ENCODE measurements at places on chromosomes 3 and 15.

- DNase-seq = no peak
Measured at GRCh38 chr3:2862366-2862765, 247.8 kb downstream of the IL5RA start.

GRCh38 chr3:150314248-150315004 is 93.7 kb upstream of the TSC22D2 start:
- no peak for DNase-seq

DNA sequence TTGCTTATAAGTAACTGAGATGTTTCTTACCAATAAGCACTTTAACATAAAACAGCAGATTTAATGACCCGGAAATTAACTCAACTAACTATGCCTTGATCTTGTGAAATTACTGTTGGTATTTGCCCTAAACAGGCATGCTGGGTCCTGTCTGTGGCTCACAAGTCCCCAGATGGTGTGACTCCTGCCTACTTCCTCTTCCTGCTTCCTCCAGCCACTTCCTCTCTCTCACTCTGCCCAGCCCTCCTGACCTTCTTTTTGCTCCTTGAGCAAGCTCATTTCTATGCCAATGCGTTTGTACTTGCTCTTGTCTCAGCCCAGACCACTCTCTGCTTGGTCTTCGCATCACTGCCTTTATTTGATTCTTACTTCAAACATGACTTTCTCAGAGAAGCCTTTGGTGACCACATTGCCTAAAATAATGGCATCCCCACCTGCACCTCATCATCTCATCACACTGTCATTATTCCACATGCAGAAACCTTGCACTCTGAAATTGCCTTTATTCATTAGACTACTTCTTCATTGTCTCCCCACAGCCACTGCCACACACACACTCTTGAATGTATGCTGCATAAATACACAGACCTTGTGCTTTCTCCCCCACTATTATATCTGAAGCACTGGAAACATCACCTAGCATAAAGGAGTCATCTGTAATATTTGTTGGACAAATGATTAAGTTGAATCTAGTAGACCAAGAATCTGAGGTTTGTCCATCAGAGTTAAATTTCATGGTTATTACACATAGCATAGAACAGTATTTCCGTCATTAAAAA is 256.3 kb upstream of the SEMA6D start:
- no peak for DNase-seq

DNA sequence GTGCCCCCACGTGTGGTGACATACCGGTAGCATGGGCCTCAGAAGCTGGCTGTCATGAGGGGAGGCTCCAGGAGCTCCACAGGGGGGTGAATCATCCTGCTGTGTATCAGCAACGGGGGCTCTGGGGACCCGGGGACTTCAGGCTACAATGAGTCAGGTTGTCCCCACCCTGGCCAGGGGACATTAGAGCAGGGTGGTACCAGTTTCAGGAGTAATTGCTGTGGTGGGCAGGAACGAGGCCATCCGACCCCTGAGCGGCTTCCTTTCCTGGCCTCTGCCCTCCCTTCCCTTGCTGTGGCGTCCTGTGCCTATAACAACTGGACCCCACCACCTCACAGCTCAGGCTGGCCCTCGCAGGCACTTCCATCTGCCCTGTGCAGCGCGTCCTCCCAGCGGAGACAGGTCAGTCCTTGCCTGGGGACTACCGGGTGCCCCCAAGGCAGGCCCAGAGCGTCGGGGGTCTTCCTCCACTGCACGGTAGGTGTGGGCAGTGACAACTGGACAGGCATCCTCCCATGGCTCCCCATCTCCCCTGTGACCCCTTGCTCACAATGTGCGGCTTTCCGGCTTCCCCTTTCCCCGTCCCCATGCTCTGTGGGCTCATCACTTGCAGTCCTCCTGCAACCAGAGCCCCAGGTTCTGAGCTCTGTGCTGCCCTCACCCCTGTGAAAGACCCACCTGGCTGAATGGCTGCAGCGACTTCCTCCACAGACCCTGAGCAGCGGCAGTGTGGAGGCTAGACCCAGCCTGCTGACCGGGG is 57.0 kb downstream of the KLF15 start:
- no peak for DNase-seq

GRCh38 chr3:10602271-10602670 is 96.9 kb upstream of the ATP2B2 start:
- DNase-seq = no peak

- no peak for DNase-seq
Measured at GRCh38 chr3:101813817-101814440, 34.9 kb downstream of the NXPE3 start.

- no peak for DNase-seq
Measured at GRCh38 chr15:76972389-76973361, 22.3 kb upstream of the PSTPIP1 start.

- no peak for DNase-seq
Measured at GRCh38 chr3:192169332-192169915, 557.9 kb downstream of the FGF12 start.

DNA sequence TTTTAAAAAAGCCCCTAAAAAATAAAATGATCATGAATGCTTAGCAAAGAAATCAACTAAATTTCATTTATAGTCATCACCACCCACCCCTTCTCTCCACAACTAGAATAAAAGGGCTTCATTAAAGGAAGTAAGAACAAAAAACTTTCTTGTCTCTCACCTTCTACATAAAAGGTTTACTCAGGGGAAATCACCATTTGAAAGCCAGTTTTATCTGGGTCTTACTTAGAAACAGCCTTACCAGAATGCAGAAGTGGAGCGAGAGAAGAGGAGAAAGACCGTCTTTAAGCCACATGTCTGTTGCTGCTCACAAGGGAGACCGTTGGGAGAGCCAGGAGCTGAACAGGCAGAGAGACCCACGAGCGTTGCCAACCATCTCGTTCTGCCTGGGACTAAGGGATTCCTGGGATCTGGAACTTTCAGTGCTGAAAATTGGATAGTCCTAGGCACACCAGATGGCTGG is 350.1 kb upstream of the PROK2 start:
- no peak for DNase-seq

GRCh38 chr3:63908081-63908736 is 4.0 kb downstream of the SCAANT1 start:
- no peak for DNase-seq

GRCh38 chr3:125050488-125051090 is 5.2 kb downstream of the HEG1 start:
- no peak for DNase-seq

GRCh38 chr3:127750226-127751031 is 71.9 kb downstream of the MGLL start:
- peak; percentile 48 for DNase-seq

DNA sequence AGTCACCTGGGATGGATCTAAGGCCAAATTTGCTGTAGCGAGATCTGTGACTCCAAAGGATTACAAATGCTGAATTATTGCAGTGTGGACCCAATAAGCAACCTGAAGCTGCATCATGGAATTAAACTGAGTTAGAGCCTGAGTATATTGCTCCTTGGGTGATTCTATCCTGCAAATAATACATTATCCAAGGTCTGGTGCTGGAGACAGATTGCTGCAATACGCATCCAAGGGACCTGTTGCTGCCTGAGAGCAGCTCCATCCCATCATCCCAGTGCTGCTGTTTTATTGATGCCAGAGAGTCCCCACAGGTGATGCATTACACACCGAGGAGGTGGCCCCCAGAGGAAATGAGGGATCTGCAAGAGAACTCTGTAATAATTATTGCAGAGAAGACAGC is 31.6 kb upstream of the PCSK6 start:
- no peak for DNase-seq

DNA sequence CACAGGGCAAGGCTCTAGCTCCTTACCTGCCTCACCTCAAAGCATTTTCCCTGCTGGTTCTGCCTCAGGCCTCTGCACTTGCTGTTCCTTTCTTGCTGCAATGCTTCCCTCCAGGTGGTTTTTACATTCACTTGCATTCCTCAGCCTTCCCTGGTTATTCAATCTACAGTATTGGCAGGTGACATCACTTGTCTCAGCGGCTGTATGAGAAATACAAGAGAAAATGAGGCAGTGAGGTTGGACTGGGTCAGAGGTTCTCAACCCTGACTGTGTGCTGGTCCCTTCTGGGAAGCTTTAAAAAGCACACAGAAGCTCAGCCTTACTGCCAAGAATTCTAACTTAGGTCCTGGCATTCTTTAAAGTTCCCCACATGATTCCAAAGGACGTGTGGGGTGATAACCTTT is 26.7 kb downstream of the SIAH2 start:
- no peak for DNase-seq

GRCh38 chr15:62564886-62565633 is 400.0 kb upstream of the C2CD4B start:
- DNase-seq = no peak

DNA sequence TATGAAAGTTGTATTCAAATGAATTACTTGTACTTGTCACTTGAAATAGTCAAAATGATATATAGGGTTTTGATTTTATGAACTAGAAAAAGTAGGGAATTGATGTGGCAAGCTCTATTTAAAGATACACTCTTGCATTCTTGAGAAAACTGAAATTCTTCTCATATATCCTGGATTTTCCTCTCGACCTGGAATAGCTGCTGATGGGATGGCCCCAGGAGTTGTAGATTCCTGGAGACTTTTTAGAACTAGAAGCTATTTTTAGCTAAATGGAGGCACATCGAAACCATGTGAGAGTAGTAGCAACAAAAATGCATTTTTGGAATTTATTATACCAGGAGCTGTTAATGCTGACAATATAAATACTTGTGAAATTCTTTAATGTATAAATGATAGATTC is 125.9 kb downstream of the LEKR1 start:
- peak; percentile 12 for DNase-seq

DNA sequence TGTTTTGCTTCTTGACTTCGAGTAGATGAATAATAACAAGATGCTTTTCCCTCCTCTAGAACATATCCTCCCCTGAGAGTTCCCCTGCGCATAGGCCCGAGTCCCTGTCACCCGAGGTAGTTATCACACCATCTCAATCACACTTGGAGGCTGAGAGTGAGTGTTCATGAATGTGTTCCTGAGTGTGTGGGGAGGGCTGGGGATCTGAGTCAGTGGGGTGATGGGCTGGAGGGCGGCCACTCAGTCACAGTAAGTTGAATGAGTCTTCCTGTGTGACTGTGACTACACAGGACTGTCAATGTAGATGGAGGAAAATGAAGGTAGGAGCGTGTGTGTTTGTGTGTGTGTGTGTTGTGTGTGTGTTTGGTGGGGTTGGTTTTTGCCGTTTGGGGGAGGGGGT is 71.0 kb downstream of the SETD5 start:
- DNase-seq = no peak

DNA sequence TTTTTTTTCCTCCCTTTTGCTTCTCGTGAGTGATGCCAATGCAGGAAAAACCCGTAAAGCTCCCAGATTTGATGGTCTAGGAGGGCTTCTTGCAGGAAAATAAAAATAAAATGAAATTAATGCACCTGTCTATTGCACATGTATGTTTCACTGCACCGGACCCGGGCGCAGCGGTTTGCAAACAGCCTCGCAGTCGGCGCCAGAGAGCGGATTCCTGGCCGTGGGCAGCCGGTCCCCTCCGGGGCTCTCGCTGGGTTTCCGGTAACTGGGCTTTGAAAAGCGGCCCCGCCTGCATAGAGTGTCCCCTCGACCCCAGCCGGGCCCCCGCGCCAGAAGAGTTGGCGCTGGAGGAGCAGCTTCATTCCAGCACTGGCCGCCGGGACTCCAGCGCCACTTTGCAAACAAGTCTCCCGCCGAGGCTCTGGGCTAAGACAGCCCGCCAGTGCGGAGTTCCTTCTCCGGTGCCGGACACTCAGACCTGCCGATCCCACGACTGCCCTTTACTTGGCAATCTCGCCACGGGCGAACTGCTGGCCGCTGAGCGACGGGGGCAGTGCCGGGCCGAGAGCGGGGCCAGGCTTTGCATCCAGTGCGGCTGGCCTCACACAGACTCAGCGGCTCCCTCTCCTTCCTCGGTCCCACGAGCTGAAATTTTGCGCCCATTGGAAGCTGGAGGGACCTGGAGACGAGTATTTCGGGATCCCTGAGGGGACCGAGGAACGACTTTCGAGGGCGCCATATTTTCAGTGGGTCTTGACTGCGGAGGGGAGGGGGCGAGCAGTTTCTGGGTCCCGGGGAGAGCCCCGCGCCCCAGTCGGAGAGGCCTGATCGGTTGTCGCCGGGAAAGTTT is 225.9 kb upstream of the C2CD4B start:
- no peak for DNase-seq

GRCh38 chr15:61387675-61388074 is 158.6 kb upstream of the RORA start:
- DNase-seq = no peak

DNA sequence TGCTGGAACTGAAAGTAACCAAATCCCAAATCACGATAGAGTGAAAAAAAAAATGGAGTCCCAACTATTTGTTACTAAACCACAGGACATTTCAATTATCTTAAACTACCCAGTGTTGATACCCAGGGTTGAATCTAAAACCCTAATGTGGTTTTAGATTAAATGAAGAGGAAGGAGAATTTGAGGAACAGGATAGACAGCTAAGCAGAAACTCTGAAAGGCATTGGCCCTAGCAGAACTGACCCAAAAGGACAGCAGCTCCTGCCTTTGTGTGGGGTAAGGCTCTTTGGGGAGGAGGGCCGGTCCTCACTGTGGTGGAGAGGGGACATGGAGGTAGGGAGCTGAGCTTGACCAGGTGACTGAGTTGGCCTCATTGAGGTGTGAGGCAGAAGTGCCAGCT is 30.7 kb upstream of the SNRK start:
- no peak for DNase-seq

- DNase-seq = no peak
Measured at GRCh38 chr3:186514296-186515002, 29.7 kb downstream of the CRYGS start.

GRCh38 chr15:77201665-77202064 is 130.8 kb upstream of the TSPAN3 start:
- DNase-seq = no peak

DNA sequence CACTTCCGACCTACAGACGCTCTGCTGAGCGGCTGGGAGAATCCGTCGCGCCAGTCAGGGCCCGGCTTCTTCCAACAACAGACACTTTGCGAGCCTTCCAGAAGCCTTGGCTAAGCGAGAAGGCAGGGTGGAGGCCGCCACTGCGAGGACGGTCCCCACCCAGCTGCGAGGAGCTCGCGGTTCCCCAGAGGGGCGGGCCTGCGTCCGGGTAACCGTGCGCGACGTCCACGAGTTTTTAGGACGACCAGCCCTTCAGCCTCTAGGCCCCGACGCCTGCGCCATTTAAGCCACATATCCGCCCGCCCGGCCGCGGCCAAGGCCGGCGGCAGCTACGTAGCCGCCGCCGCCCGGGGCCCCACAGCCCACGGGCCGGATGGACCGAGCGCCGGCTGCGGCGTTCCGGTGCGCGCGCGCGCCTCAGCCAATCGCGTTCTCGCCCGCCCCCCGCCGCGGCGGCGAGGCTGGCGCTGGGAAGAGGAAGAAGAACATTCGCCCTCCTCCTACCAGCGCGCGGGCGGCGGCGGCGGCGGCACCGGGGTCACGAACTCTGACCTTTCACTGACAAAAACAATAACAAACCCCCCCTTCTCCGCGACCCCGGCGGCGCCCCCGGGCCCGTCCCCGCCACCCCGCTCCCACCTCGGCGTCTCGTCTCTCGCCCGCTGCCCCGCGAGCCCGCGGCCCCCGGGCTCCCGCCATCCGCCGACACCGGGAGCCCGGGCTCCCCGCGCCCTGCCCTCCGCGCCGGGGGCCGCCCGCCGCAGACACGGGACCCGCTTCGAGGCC is at the start of gene NR2C2:
NR2C2 (plus strand) TSS at position 484 of the 786 bp plus-strand sequence. CDS start 56,332 bp downstream, outside the sequence.
- DNase-seq = no peak

Measured in BJ (cell line).